ENCODE measurements at places on chromosomes 7 and 10.

GRCh38 chr7:16587129-16587528 lies 58.4 kb downstream of the ANKMY2 start:
- no peak for DNase-seq

- no peak for DNase-seq
Observed at GRCh38 chr10:101188942-101189341, 40.3 kb downstream of the LBX1 start.

DNA sequence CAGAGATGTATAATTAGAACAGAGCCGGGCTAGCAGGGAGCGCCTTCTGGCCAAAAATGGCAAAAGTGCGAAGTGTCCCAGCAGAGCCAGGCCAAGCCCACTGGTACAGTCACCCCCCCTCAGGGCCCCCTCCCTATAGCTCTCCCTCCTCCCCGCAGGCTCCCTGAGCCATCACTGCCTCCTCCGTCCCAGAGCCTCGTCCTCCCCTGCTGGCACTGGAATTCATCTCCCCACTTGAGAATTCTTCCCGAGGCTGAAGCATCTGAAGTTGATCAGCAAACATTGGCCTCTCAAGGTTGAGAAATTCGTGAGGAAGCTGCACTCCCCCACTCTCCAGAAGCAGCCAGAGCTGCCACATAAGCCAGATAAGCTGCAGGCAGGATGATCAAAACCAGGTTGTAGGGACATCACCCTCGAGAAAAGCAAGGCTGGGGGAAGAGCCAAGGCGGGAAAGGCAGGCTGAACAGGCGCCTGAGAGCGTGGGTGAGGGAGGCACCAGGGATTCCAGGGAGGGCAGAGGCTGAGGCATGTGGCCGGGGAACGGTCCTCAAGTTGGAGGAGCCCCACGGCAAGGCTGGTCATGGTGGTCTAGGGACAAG lies 23.4 kb downstream of the CAMK2G start:
- no peak for DNase-seq

DNA sequence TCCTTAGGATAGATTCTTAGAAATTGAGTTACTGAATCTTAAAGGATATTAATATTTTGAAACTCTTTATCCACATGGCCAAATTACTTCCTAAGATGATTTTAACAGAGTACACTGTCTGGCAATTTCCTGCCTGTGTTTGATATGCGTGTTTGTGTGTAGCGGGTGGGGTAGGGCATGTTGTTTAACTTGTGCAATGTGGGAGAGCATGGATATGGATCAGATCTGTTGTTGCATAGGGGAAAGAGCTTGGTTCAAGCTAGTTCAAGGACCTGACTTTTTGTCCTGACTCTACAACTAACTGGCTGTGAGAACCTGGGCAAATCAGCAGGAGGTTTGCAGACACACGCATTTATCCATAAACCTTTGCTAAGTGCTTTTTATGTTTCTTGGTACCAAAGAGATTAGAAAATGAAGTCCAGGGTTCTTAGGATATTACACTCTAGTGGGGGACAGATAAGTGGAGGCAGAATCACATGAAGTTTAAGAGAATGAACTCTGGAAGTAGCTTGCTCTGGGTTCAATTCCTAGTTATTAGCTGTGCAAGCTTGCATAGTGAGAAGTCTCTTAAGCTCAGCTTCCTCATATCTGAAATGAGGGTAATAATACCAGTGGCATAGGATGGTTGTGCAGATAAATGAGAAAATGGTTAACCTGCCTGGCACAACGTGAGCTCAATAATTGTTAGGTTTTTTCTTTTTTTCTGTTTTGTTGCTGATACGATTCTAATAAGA lies 96.3 kb upstream of the PRR15 start:
- no peak for DNase-seq

DNA sequence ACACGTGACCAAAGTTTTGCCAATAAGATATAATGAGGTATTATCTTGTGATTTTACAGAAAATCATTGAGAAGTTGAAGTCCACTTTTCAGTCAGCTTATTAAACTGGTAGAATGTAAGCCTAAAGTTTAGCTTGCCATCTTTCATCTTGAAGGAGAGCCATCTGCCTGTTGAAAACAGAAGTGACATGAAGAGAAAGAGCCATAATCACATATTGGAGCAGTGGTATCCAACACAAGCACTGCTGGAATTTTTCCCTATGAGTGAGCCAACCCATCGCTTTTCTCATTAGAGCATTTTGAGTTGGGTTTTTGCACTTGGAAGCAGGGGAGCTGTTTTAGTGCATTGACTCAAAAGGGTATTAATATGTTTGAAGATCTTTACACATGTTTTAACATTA lies 117.6 kb upstream of the FERD3L start:
- no peak for DNase-seq

GRCh38 chr10:61076572-61077114 lies 132.7 kb upstream of the RHOBTB1 start:
- no peak for DNase-seq

DNA sequence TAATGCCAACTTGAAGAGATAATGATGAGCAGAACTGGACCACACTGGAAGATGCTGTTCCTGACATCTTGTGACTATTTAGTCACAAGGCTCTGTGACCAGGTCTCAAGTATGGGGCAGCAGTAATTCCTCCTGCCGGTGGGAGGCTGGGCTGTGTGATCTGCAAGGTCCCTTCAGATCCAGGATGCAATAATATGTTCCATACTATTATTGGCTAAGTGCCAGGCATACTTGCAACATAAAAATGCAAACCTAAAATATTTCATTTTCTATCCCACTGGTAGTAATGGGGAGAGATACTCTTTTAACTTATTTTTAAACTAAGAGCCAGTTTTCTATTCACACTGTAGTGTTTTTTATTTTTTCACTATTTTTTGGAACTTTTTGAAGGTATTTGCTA lies 171.5 kb downstream of the CYP26A1 start:
- no peak for DNase-seq

- no peak for DNase-seq
Observed at GRCh38 chr10:70475661-70476060, 2.9 kb upstream of the PALD1 start.

DNA sequence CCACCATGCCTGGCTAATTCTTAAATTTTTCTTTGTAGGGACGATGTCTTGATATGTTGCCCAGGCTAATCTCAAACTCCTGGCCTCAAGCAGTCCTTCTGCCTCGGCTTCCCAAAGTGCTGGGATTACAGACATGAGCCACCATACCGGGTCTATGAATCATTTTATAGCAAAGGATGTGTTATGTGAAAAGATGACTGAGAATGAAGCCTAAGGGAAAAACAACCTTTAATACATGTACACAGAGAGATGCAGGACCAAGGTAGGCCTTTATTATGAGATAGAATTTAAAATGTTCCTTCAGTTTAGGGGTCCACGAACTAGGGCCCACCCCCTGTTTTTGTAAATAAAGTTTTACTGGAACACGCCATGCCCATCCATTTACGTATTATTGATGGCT lies 41.0 kb downstream of the UBE2H start:
- DNase-seq: no peak

DNA sequence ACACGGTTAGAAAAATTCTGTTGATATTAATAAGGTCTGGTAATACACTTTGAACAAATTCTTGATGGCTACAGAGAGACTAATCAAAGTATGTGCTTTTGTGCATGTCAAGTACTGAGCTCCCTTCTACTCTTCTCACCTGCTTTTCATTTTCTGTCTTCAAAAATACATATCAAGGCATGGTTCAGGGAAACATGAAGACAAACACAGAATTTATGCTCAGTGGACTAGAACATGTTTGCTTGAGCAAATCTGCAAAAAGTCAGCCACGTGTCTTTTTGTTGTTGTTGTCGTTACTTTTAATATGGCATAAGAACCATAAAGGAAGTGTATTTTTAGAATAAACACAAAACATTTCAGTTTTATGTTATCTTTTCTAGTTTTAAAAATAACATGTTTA lies 21.9 kb downstream of the CDK13 start:
- DNase-seq: no peak

- no peak for DNase-seq
Observed at GRCh38 chr10:63464402-63465292, 1.1 kb downstream of the JMJD1C start.

GRCh38 chr7:152956006-152956405 lies 196.5 kb downstream of the ACTR3B start:
- DNase-seq: no peak

DNA sequence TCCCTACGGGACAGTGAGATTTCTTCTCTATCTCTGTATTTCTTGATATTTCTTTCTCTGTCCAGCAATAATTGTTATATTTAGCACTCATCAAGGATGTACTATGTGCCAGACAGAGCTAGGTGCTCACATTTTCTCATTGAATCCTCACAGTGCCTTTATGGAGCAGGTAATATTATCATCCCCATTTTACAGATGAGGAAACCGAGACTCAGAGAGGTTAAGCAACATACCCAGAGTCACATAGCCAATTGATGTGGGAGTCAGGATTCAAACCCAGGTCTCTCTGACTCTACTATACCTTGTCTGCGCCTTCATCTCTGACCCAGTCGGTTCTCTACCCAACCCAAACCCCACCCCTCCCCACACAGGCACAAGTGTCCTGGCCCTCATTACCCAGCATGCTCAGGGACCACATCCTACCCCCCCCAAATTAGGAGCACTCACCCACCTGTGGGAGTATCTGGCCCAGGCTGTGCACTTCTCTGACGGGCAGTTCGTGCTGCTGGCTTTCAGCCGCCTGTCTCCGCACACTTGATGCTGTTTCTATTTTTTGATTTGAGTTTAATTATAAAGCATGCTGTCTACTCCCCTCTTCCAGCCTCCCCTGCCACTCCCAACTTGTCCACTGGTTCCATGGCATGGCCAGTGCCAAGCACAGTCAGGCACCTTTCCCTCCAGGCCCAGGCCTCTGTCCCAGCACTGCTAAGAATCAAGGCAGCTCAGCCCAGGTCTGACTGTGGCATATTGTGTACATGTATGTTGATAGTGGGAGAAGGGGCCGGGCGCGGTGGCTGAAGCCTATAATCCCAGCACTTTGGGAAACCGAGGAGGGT lies 9.8 kb upstream of the SAMD8 start:
- no peak for DNase-seq

DNA sequence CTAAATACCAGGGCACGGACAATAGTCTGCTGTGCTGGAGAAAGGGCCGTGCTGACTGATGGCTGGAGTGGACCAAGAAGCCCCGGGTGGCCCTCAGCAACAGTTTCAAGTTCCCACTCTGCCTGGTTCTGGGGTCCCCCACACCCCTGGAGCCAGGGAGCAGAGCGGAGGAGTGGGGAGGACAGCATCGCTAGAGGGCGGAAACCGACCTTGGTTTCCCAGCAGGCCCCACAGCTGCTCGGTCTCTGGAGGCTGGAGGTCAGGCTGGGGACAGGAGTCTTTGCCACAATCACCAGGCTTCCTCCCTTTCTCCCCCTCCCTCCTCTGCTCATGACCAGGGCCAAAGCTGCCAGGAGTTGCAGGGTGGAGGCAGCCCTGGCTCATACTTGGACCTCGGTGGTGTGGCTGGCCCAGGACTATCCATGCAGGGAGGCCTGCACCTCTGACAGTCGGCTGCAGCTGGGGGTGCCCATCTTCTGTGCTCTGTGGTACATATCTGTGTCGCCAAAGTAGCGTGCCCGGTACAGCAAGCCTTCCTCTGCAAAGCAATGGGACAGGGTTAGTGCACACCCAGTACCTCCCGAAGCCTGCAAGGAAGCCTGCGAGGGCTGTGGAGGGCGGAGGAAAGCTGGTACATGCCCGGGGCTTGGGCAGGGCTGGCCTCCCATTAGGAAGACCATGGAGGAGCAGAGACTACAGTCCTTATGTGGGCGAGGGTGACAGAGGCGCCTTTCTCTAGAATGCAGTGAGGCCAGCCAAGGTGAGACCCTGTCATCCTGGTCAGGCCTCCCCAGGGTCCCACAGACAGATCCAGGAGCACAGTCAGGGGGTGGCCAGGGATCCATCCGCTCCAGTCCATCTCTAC lies 19.1 kb downstream of the DNAJB12 start:
- DNase-seq: peak; percentile 87

DNA sequence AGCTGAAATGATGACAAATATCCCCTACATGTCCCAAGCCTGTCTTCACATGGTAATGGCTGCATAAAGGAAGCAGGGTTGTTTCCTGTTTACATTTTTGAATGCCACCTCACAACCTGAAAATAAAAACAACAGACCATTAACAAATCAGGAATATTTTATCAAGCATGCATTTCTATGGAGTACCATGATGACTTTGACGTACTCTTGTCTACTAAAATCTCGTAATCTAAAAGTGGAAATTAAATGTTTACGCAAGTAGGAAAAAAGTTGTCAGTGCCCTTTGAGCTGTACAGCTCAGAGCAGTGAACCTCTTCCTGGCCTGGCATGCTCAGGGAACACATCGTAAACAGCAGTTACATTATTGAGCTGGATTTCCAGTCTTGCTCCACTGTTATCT lies 194.1 kb downstream of the INHBA start:
- DNase-seq: no peak

DNA sequence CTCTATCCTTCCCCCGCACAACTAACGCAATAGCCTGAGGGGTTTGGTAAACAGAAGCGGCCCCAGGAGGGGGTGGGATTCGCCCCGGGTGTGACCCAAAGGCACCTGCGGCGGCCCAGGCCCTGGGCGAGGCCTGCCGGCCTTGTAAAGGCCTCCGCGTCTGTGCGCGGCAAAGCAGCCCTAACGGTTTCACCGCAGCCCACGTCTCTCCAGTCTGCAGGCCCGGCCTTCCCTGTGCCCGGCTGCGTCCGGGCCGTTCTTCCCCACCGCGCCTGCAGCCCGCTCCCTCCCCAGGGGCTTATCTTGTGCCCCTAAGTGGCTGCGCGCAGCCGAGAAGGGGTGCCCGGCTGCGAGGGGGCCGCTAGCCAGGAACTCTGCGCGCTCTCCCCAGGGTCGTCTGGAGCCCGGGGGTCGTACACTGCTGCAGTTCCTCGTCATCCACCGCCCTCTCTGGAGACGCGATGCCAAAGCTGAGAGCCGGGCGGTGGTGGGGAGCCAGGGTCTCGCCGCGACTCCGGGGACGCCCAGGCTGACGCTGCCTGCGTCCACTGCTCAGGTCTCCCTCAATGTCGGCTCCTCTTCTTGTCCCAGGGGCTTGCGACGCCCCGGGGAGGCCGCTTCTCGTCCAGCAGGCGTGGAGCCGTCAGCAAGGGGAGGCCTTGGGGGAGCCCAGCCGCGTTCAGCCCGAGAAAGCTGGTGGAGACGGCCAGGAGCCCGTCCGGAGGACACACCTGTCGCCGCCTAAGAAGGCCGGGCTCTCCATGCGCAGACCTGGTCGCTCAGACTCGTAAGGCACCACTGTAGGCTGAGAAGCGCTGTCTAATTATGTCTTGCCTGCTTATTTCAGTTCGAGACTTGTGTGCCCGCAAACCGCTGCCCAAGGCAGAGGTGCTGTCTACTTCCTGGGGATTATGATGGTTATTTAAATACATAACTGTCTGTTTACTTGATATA lies 132.3 kb downstream of the SPAG6 start:
- DNase-seq: no peak

- DNase-seq: no peak
Observed at GRCh38 chr10:17780727-17781126, 28.4 kb upstream of the MRC1 start.

DNA sequence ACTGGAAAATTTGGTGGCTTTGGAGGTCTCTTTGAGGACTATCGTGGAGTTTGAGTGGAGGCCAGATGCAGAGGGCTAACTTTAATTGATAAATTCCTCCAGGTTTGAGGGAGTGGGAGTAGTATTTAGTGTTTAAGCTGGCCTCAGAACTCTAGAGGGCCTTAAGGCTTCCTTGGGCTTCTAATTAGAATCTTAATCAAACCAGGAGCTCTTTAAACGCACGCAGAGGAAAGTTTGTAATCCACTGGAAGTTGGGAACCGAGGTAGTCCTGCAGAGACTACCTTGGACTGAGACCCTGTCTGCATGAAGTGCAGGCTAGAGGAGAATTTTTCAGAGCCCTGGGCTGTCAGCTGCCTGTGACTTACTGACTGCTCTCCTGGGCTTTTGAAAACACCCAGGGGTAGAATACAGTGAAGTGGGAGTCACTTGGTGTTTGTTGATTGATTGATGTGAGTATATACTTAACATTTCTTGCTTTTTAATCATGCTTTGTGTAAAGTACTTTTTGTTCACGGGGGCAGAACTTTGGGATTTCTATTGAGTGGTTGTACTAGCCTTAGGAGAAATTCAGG lies 5.9 kb downstream of the SPAG6 start:
- no peak for DNase-seq

Data from retinal pigment epithelial cell (primary cell).